ENCODE measurements at places on chromosomes 13 and 19. TPM values are rescaled to one million over a fixed set of nuclear protein-coding genes. Genes with fewer than 3 reads are reported as not detected.

Gene CPB2
- not detected for total RNA-seq

Gene GADD45GIP1
- total RNA-seq, result 24.0 TPM

Gene OVOL3
- not detected for total RNA-seq

Gene APLP1
- 1.8 TPM for total RNA-seq

Gene BEST2
- not detected for total RNA-seq

Gene ZNF829
- 1.6 TPM for total RNA-seq

Gene FCAR
- total RNA-seq, result not detected

Gene MAP3K10
- total RNA-seq, result 5.4 TPM

Gene SYCN
- total RNA-seq, result not detected

Gene TPM4
- total RNA-seq, result 424 TPM

Gene SMIM44
- not detected for total RNA-seq

Gene CD37
- not detected for total RNA-seq

DNA sequence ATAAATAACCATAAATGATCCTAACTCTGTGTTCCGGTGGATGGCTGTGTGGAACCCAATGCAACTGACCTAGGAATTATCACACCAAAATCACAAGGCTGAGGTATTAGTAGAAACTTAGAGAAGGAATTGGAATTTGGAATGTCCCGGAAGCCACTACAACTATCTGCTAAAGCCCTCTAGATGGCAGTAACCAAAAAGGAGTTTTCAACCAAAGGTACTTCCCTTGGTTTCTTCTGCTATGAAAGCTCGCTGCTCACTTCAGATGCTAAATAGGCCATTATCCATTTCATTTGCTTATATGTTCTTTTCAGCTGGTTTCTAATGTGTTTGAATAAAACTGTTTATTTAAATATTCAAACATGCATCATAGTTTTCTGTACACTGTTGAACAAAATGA lies 1589.1 kb upstream of the SPRY2 start:
- no peak for DNase-seq

GRCh38 chr13:73411067-73411809 lies 352.4 kb downstream of the KLF5 start:
- no peak for DNase-seq

DNA sequence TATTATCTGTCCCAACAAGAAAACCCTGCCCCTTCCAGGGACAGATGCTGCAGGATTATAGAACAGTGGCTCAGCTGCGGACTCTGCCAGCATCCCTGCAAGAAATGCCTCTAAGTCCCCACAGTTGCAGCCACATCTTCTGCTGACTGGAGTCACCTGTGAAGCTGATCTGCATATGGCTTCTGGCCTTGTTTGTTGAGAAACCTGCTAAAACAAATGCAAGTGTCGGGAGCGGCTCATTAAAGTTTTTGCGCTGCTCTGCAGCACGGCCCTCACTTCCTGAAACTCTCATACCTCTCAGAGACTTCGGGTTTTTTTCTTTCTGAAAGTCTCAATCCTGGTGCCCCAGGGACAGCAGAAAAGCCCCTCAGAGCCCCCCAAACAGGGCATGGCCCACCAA lies 725.0 kb downstream of the UQCRFS1 start:
- DNase-seq, result no peak

DNA sequence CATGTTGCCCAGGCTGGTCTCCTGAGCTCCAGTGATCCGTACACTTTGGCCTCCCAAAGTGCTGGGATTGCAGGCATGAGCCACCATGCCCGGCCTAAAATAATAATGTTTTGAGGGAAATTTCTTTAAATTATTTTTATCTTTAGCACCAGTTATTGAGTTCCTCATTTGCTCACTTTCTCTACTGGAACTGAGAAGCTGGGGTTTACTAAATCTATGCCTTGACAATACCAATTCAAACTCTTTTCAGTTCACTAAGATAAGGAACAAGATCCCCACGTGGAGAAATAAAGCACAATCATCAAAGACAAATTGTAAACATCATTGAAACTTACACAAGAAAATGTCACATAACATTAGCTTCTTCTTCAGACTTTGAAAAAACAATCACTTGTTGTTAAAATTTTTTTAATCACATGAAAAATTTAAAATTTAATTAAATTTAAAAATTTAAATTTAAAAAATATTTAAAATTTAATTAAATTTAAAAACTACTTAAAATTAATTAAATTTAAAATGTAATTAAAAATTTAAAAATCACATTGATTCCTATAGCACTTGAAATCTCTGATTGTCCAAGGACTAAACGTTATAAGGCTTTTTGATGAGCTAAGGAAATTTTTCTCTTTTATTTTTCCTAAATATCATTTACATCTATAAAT lies 25.2 kb upstream of the XPO4 start:
- DNase-seq, result no peak

GRCh38 chr19:14992780-14993179 lies 13.1 kb upstream of the SLC1A6 start:
- no peak for DNase-seq

- DNase-seq, result no peak
Observed at GRCh38 chr13:34513526-34513925, 428.5 kb upstream of the NBEA start.

- DNase-seq, result no peak
Observed at GRCh38 chr13:44819772-44820171, 169.5 kb downstream of the NUFIP1 start.

GRCh38 chr13:23705583-23705982 lies 135.4 kb downstream of the TNFRSF19 start:
- DNase-seq, result no peak

DNA sequence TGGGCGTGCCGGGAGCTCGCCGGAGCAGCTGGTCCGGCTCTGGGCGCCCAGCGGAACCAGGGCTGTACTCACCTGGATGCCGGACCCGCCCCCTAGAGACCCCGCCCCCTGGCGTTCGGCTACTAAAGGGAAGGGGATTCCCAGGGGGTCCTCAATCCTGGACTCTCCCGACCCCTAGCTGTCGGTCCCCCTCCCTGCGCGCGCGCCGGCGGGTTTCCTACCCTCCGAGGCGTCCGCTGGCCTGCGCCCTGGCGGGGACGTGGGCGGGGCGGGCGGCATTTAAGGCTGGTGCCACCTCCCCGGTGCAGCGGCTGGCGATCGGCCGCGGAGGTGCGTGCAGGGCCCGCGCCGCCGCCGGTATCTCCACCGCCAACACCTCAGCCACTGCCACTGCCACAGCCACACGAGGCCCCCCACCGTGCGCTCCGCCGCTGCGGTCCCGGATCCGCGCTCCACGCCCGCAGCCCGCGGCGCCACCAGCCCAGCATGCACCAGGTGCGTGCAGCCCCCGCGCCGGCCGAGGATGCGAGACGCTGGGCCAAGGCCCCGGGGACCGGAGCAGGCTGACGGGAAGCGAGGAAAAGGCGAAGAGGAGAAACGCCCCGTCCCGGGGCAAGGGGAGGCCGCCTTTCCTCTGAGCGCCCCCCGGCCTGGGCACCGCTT lies at the start of gene ATP12A:
Gene ATP12A, plus strand, starts transcription at position 151 of the 663 bp plus-strand sequence. Its CDS starts 336 bp downstream, at position 487.
- DNase-seq, result no peak

DNA sequence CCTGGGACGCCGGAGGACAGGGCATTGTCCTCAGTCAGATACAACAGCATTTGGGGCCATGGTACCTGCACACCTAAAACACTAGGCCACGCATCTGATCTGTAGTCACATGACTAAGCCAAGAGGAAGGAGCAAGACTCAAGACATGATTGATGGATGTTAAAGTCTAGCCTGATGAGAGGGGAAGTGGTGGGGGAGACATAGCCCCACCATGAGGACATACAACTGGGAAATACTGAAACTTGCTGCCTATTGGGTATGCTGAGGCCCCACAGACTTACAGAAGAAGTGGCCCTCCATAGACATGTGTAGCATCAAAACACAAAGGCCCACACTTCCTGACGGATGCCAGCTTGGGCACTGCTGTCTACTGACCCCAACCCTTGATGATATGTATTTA lies 1.4 kb upstream of the ICAM4 start:
- no peak for DNase-seq

DNA sequence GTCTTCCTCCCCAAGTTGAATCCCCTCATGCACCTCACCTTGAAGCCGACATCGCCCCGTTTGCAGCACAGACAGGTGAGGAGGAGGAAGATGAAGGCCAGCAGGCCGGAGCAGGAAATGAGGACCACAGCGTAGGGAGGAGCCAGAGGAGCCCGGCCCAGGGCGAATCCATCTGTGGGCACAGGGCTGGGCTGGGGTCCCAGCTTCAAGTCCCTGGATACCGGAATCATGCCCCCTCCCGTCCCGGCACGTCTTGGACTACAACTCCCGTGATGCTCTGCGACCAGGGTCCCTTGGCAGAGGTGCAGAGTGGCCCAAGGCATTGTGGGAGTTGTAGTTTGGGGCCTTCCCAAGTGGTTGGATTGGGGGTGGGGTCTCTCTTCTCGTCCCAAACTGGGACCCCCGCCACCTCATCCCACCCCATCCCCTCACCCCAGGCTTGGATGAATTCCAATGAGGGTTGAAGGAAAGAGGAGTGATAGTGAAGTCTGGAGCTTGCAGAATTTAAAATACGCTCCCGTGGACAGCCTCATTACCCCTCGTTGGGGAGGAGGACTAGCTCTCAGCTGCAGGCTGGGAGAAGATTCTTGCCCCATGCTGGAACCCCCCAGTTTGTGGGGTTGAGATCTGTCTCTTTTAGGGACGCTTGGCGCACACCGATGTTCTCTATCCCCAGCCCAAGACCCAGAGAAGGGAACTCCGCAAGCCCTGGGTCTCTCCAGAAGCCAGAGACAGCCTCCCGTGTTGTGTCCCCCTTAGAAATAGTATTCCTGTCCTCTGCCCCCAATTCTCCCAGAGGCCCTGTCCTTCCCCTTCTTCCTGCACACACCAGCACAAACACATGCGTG lies 990 bp downstream of the LMTK3 start:
- peak; percentile 51 for DNase-seq

- no peak for DNase-seq
Observed at GRCh38 chr13:74171641-74172040, 37.4 kb upstream of the KLF12 start.

GRCh38 chr13:50098693-50099092 lies 83.4 kb downstream of the KCNRG start:
- no peak for DNase-seq

DNA sequence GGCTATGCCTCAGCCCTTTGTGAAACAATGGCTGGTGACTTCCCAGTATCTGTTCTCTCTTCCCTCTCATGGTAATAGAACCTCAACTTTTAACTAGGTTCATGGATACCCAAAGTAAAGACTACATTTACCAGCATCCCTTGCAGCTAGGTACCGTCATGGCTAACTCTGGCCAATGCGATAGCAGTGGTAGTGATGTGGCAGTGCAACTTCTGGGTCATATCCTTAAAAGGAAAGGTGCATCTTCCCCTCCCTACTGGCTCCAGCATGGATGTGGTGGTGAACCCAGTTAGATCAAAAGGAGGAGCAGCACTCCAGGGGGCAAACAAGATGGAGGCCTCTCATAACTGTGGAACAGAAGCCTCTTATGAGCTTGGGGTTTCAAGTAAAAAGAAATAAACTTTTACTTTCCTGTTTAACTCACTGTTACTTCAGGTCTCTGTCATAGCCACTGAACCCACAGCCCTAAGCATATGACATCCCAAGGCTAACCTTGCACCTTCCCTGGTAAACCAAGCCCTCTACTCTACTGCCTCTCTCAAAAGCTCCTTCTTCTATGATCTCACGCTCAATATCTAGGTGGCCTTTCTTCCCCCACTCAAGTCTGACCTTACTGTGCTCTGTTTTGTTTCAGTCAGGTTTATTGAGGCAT lies 104.4 kb downstream of the DOCK9 start:
- DNase-seq, result no peak

DNA sequence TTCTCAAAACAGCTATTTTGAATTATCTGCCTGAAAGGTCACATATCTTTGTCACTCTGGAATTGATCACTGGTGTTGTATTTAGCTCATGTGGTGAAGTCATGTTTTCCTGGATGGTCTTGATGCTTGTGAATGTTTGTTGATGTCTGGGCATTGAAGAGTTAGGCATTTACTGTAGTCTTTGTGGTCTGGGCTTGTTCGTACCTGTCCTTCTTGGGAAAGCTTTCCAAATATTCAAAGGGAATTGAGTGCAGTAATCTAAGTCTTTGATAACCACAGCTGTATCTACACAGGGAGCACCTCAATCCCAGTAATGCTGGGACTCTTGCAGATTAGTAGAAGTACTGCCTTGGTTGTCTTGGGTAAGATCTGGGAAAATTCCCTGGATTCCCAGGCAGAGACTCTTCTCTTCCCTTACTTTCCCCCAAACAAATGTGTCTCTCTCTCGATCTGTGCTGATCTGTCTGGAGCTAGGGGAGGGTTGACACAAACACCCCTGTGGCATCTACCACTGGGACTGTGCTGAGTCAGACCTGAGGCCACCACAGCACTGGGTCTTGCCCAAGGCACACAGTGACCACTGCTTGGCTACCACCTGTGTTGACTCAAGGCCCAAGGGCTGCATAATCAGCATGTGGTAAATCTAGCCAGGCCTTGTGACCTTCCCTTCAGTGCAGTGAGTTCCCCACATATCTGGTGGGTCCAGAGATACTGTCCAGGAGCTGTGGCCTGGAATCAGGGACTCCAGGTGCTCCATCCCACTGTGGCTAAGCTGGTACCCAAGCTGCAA lies 5.5 kb upstream of the CYP4F3 start:
- no peak for DNase-seq

GRCh38 chr19:18478545-18479311 lies 40.8 kb upstream of the ISYNA1 start:
- DNase-seq, result peak; percentile 45

- DNase-seq, result no peak
Observed at GRCh38 chr19:33134571-33135041, 2.7 kb downstream of the WDR88 start.

- DNase-seq, result no peak
Observed at GRCh38 chr13:102772042-102772425, 1.6 kb downstream of the TEX30 start.

DNA sequence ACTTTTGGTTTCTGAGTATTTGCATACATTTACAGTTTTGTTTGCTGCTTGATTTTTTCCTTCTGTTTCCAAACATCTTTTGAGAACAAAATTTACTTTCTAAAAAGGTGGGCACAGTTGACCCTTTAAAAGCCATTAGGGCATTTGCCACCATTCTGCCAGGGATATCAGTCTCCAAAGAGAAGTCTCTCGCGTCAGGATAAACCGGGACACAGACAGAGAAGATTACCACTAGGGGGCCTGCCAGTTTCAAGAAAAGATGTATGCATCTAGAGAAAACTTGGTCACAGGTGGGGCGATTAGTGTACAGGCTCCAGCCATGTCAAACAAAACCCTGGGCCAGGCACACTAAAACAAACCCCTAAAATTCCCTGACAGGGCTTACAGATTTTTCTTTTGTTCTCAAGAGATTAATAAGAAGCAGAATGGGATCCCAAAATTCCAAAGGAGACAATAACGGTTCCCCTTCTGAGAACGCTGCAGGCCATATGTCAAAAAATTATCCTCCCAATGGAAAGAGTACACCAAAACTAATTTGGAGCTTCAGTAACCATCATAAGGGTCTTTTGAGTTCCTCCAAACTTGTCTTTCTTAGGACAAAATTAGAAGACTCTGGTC lies 10.7 kb upstream of the PABPC3 start:
- peak; percentile 44 for DNase-seq

DNA sequence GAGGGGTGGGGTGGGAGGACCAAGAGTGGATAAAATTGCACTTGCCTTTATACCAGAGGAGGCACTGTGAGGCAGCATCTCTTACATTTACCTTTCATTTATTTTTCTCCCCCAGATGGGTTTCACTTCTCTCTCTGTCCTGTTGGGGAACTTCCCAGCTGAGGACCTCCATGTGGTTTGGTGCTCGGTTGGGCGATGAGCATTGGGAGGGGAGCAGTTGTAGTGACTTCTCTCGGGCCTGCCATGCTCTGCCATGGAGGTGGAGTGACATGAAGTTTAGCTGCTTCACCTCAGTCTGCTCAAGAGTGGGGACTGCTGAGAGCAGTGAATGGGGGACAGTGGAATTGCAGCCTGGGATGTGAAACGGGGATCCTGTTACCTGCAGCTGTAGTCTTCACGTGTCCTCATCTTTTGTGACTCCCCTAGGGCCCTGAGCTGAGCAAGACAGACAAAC lies 23.1 kb upstream of the CXCL17 start:
- no peak for DNase-seq
